ENCODE measurements at places on chromosomes 3 and 15.
A peak's percentile ranks its signal among the peaks of the same experiment; 100 is the strongest.

DNA sequence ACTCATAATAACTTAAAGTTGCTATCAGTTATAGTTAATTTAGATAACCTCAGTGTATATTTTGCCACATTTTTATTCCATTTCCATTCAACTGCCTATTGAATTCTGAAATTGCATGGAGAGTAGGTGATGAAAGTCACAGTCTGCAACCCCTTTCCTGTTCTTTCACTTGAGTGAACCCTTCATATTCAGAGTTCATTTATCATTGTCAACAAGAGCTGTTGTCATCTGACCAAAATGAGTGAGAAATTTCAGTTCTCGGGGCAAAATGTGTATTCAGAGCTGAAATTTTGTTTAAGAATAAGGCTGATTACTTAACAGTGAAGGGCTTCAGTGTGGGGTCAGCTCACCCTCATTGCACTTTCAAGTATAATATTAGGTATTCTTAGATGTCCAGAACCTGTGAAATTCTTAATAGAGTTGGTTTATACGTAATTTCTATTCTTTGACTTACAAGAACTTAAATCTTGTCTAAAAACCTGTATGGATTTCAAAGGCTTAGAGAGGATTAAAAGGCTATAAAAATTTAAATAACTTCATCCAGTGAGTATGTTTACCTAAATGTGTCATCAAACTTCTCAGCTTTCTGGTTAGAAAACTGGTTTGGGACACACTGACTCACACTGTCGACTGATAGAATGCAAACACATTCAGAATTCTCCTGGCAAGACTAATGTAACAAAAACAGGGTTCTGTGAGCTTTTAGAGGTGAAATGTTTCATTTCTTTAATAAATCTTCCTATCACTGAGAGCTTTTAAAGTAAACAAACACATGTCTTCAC lies 92.2 kb downstream of the CMSS1 start:
- peak; percentile 43 for DNase-seq

DNA sequence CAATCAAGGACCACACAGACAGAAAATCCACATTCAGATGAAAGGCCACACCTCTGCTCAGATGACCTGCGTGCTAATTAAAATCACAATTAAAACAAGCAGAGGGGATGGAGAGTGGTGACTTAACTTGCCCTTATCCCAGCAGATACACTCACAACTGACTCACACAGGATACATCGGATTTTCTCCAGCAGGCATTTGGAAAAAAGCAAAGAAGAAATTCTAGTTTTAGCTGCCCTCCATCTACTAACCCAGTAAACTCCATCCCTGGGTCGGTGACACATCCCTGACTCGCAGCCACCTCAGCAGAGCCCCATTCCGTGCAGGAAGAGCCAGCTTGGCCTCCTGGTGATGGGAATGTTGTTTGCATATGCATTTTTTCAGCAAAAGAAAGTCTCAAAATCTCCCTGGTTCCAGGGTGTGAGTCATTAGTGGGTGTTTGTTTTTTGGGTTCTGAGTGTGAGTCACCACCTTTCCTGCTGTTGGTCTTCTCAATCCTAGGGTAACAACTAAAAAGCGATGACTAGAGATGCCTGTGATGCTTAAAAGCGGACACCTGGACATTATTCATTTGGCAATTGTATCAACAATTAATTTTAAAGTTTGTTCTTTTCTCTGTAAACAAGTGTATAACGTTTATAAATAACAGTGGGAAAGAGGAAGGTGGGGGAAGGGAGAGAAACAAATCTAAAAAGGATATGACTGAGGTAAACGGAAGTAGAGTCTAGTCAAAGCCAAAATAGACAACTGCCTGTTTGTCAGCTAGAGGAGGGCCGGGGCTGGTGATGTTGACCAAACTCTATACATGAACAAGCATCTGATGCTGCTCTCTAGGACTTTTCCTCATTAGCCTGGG lies 49.8 kb upstream of the SLC4A7 start:
- DNase-seq = peak; percentile 99

GRCh38 chr3:55565521-55565920 lies 78.4 kb upstream of the WNT5A start:
- peak; percentile 9 for DNase-seq

DNA sequence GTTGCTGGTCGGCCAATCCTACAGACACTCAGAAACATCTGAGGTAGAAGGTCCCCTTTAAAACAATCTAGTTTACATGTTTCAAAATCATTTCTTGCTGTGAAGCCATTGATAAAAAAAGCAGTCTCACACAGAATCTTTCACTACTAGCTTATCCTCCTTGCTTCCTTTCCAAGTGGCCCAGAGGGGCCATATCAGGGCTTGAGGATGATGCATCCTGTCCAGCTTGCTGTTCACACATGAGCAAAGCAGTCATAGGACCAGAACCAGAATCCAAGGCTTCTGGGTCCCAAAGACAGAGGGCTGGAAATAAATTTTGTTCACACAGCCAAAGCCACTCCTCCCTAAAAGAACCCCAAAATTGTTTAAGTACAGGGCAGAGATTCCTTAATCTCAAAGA lies 9.2 kb upstream of the LYZL4 start:
- no peak for DNase-seq

DNA sequence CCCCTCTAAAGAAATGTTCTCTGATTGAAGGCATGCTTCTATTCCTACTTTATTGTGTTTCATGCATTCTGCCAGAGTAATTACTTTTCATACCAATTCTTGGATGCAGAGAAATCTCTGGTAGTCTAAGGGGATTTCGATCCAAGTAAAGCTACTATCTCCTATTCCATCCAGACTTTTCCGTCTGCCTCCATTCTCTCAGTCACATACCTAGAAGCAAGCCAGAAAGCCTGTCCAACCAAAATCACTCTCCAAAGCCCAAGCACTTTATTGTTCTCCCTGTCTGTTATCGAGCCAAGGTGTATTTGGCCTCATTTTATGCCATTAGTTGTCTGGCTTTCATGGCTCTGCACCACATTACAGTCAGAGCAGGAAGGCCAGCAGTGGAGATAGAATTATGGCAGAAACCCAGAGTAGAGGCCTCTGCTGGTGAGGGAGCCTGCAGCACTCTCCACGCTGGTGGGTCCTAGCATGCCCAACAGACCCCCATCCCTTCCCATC lies 95.9 kb downstream of the SLC49A4 start:
- no peak for DNase-seq

DNA sequence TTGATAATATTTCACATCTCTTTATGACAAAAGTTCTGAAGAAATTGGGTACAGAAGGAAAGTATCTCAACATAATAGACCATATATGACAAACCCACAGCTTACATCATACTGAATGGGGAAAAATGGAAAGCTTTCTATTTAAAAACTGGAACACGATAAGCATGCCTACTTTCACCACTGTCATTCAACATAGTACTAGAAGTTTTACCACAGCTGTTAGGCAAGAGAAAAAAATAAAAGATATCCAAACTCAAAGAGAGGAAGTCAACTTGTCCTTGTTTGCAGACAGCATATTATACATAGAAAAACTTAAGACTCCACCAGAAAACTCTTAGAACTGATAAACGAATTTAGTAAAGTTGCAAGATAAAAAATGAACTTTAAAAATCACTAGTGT lies 40.3 kb downstream of the COPS2 start:
- no peak for DNase-seq

GRCh38 chr3:149247008-149247710 lies 25.5 kb upstream of the CP start:
- DNase-seq = no peak

DNA sequence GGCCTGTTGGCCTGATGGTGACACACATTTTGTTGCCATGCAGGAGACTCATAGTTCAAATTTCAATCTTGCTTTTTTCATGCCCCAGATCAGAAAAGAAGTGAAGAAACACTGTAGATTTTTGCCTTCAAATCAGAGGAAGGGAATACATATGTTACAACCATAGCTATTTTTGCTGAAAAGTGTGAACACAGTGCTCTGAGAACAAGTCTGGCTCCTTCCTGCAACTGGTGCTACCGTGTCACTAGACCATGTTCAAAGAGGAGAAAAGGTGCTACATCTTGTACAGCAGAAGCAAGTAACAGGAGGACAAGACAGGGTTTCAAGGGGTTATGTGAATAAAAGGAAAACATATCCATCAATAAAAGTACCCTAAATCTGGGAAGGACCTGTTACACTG lies 44.6 kb downstream of the CD47 start:
- no peak for DNase-seq

DNA sequence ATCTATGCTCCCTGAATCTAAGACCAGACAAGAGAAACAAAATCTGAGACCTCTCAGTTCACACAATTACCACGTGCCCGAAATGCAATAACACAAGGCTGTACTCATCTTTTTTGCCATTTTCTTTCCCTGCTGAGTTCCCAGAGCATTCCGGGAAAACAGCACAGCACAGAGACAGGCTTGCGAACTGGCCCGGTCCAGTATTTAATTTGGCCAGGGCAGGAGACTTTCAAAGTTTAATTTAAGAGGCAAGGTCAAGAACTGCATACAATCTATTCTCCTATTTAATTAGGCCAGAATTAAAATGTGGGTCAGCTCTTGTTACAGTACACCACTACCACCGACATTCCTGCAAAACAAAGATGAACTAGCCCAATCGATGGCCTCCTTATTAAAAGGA lies 87.5 kb upstream of the SNRPA1 start:
- DNase-seq = no peak

DNA sequence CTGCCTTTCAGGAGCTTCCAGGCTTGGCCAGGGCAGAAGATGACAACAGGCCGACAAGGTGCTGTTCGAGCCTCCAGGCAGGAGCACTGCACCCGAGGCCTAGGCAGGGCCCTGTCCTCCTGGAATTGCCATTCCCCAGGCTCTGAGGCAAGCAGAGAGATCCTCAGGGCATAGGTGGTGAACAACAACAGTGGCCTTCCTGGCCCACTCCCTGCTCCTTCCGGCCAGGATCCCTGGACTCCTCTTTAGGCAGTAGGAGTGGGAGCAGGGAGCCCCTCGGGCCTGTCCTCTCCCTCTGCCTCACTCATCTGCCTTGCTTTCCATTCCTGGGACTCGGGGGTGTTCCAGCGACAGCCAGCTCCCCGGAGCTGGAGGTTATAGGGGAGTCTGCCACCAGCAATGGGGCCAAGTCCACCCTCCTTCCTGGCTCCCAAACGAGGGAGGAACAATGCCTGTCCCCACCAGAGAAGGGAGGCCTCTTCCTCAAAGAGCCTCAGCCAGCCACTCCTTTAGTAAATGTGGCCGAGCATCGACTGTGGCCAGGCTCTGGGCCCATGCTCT lies 135.0 kb downstream of the NUP210 start:
- no peak for DNase-seq

DNA sequence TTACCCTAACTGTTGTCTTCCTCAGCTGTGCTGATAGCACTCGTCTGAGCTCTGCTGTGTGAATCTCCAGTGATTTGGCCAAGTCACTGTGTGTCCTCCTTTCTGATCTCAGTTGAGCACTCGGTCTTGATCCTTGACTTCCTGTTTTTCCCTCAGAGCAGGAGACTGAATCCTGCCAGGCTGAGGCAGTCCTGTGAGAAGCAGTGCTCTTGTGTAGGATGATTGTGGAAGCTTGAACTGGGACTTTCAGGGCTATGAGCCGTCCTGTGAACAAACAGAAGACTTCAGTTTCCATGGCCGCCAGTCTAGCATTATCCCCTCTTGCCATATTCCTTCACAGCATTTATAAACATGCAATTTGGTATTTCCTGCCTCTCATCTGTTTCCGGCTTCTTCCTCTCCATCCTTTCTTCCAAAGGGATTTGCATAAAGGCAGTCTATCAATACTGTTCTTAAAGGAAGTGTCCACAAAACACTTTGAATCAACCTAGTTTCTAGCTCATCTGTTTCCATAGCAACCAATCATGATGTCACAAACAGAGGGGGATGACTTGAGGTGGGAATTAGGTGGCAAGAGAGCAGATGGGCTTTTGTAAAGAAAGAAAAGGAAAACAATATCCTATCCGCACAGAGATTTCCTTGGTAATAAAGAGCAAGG lies 237.2 kb downstream of the AGBL1 start:
- peak; percentile 19 for DNase-seq

GRCh38 chr3:44055951-44056350 lies 185.7 kb upstream of the TOPAZ1 start:
- peak; percentile 73 for DNase-seq

GRCh38 chr15:33746203-33746602 lies 222.1 kb upstream of the CHRM5 start:
- DNase-seq = no peak
